ENCODE measurements at places on chromosomes 4 and X. TPM values are rescaled to one million over a fixed set of nuclear protein-coding genes. Genes with fewer than 3 reads are reported as not detected.

- H3K27ac ChIP-seq, result peak overlapping the region; percentile 40
- no peaks in the 10 kb centered on the region for H3K27me3 ChIP-seq
- H3K36me3 ChIP-seq, result no peaks in the 10 kb centered on the region
Measured at GRCh38 chr4:74682567-74683359, 111.6 kb downstream of the BTC start.

The HPGD gene
- total RNA-seq, result 93.3 TPM

DNA sequence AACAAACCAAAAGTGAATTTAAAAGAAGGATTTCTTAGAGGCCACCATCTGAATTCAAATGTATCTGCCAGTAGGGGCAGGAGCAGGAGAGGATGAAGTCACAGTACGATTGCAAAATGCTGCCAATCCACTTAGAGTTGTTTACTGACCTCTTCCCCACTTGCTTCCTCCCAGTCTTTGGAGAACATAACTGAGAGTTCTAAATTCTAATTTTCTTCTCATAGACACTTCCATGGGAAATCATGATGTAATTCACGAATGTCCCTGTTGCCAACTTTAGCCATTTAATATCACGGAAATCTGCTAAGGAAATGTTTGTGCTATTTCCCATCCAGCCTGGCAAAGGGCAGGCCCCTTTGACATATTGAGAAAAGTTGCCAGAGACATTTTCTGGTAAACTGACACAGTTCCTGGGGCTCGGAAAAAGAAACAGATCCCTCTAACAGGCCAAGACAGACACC lies 33.6 kb upstream of the NOCT start:
- no peaks in the 10 kb centered on the region for H3K4me1 ChIP-seq
- H3K27me3 ChIP-seq, result no peaks in the 10 kb centered on the region
- peak overlapping the region; percentile 43 for H3K27ac ChIP-seq
- peak; percentile 82 for DNase-seq

The SCML2 gene
- total RNA-seq, result 5.7 TPM

The SHROOM4 gene
- 2.7 TPM for total RNA-seq
